ENCODE measurements at places on chromosomes 5 and 9.

DNA sequence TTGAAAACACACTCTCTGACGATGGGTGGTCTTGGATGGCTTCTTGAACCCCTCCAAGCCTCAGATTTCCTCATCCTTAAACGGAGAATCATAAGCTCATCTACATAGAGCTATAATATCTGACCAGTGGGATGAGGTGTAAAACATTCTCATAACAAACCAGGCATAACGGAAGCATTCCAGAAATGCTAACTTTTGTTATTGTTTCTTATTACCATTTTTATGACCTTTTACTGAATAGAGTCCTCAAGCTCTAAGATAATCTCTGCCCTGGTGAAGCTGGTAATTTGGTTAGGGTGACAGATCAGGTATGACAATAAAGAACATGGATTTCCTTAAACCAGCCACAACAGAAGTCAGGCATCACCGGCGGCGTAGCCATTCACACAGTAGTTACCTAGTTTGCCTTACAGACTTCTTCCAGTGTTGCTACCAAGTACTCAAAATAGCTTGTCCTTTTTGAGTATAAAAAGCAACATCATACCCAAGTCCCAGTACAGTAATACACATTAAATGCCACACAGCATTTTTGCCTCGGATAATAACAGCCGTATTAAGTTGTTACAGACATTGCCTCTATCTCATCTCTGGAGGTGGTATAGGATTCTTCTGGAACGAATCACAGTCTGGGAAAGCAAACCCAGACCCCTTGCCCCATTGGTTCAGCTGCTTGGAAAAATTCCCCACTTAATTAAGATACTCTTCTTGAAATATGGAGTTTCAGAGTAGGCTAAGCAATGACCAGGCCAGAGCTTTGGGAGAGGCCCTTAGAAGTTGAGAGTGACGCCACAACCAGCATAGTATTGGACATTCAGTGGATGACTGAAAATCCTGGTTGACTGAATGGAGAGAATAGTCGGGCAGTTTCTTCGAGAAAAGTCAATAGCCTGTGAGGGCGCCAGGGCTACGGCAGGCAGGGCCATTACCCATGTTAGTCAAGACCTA is 252.5 kb downstream of the SLIT3 start:
- DNase-seq, result no peak

DNA sequence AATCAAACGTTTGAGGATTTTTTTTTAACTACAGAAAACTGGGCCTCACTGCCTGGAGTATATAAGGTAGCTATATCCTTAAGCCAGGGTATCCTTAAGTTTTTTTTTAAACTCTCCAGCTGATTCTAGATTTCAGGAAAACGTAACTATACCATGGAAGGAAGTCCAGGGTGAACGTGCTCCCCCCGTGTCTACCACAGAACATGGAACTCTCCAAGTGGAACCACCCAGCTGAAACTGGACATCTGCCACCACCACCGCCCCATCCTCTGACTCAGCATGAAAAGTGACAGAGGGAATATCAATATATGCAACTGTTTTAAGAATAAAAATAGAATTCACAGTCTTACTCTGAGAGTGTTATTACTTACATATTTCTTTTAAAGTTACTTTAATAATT is 61.3 kb downstream of the DROSHA start:
- peak; percentile 42 for DNase-seq

DNA sequence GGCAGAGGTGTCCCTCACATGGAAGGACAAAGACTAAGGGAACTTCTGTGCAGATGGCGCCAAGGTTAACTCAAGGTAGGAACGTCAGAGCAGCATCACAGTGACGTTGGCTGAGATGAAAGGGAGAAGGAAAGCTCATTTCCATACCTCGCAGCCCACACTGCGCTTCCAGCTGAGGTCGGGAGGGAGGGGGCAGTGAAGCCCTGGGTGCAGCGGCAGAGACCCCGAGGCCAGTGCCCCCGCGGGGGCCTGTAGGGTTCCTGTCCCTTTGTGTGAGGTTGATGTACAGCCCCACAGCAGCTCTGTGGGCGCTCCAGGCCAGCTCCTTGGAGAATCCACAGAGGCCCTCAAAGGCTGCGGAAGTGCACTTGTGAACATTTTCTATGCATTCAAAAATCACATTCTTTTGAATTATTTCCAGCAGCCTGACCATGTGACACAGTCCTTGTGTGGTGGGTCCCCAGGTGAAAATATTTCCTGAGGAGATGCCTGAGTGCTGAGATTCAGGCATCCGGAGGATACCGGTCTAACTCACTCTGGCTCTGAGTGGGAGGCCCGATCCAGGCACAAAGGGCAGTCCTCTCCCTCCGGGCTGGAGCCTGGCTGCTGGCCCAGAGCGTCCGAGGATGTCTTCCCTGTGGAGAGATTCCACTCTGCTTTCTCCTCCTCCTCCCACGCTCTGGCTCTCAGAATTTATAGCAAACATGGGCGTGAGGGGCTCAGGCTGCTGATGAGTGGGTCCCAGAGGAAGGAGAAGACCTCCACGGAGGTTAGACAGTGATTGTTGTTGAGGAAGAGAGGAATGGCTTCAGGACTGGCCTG is 150.7 kb downstream of the ICE1 start:
- no peak for DNase-seq

DNA sequence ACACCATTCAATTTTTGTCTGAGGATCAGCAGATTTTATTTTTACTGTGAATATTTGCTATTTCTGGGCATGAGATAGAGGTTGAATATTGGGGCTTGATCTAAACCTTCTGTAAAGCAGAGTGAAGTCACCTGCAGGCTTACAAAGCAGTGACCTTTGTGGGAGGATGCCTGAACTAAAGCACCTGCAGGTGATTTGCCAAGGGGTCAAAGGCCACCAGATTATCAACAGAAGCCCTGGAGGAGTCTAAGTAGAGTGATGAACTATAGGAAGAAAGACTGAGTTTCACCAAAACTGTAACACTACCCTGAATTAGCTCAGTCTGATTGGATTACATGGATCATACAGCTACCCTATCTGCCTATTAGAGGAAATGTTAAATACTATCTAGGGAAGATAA is 144.3 kb upstream of the PRLR start:
- no peak for DNase-seq

- no peak for DNase-seq
These were observed 55.9 kb upstream of the ANKRD55 start for GRCh38 chr5:56288873-56289601.

GRCh38 chr9:107064378-107064777 is 201.4 kb downstream of the ZNF462 start:
- DNase-seq, result no peak

DNA sequence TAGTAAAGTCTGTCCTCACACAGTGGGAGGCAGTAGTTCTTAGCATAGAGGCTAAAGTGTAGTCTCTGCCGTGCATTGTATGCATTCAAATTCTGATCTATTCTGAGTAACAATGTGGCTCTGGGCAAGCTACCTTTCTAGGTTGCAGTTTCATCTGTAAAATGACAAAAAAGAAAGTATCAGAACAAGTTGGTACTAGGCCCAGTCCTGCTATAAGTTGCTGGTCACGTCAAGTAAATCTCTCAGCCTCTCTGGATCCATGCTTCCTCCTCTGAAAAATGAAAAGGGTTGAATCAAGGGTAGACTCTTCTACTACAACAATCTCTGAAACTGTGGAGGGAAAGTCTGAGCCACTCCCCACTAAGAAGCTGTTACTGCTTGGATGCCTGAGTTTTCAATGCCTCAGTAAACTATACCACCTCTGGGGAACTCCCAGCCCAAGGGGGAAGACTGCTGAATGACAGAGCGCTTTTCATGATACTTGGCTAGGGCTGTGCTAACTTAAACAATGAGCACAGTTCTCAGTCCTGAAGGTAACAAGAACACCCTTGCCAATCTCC is 34.5 kb upstream of the SPARC start:
- DNase-seq, result no peak

GRCh38 chr5:115661101-115661500 is 35.3 kb upstream of the TMED7 start:
- no peak for DNase-seq

GRCh38 chr5:167993771-167994170 is 297.7 kb upstream of the WWC1 start:
- no peak for DNase-seq

DNA sequence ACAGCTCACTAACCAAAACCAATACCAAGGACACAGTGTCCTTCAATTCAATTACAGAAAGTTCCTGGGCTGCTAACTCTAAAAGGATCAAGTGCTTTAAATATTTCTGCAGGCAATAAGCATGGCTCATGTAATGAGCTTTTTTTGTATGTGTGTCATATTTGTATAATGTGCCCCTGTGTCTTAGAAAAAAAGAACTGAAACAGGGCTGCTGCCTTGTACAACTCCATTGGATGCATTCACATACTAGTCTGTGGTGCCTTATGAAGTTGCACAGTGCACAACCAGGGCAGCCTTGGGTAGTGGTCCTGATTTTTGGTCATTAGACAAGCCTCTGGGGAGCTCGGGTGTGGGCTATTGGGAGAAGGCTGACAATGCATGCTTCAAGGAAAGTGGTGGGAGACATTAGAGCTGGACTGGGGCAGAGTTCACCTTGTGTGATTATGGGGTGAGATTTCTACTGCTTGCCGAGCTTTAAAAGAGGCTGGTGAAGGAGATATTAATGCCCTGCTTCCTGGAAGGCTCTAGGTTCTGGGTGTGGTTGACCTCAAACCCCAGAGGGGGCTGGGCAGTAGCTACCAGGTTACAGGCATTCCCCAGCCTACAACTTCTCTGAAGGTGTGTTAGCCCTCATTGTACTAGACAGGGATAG is 3.6 kb upstream of the CPEB4 start:
- DNase-seq, result no peak

GRCh38 chr5:145855763-145856267 is 17.0 kb downstream of the GRXCR2 start:
- DNase-seq, result no peak

DNA sequence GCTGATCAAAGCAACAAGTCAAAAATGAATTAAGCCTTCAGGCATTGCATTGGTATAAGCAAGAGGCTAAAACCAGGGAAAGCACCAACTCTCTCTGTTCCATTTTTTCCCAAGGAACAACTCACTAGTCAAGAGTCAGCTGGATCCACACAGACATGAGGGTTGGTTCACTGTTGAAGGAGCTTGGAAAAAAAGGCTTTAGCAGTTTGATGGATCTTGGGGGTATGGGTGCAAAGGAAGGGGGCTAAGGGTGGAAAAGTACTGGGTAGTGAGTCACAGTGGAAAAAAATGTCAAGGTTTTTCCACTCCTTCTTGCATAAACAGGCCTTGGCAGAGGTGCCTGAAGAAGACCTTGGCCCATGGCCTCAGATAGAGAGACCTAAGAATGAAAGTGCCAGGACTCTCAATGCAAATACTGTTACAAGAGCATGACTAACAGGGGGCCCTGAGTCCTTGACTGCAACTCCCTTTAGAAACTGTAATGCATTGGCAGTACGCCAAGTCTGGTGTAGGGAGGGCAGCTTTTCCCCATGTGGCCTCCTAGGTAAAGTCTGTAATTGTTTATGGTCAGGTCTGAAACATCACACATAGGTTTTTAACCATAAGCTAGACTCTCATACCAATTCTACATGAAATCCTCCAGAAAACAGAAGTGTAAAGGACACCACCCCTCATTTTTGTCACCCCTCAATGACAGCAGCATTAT is 23.7 kb downstream of the ACTL7A start:
- DNase-seq, result peak; percentile 75

DNA sequence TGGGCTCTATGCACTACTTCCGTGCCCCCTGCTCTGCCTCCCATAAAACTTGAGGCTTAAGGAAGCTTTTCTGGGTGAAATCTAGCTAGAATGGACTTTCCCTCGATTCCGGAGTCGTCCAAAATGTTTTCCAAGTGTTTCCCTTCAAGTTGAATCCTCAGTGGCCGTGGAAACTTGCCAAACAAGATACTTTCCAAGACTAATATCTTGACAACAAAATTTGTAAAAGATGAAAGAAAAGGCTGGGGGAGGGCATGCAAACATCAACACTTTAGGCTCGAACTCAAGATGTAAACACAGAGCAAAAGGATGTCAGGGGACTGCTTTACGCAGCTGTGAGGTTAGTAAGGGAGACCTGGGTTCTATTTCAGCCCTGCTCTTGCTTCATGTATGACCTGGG is 482.8 kb upstream of the KLF4 start:
- DNase-seq, result no peak

- DNase-seq, result no peak
These were observed 4.1 kb downstream of the FBXW11 start for GRCh38 chr5:172002310-172002709.

- no peak for DNase-seq
These were observed 84.9 kb upstream of the ASS1 start for GRCh38 chr9:130359819-130360218.

- no peak for DNase-seq
These were observed 617.3 kb upstream of the ST8SIA4 start for GRCh38 chr5:101520417-101520816.

DNA sequence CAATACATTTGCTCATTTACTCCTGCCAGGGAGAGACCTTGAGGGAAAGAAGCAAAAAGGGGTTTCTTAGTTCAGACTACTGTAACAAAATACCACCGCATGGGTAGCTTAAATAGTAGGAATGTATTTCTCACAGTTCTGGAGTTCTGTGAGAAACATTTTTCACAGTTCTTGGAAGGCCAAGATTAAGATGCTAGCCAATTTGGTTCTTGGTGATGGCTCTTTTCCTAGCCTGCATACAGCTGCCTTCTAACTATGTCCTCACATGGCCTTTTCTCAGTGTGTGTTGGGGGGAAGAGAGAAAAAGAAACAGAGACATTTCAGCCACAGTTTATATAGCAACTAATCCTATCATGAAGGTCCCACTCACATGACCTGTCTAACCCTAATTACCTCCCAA is 1644.7 kb upstream of the C9orf72 start:
- no peak for DNase-seq

DNA sequence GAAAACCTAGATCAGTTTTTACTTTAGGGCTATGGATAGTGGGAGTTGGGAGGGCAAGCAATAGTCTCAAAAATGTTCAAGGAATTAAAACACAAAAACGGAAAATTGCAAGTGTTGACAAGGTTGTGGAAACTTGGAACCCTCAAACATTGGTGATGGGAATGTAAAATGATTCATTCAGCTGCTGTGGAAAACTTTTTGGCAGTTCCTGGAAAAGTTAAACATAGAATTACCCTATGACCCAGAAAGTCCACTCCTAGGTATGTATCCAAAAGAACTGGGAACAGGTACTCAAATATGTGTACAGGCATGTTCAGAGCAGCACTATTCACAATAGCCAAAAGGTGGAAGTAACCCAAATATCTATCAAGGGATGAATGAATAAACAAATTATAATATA is 1.2 kb upstream of the MSANTD3 start:
- DNase-seq, result no peak

GRCh38 chr5:67493676-67494075 is 297.1 kb upstream of the CD180 start:
- DNase-seq, result no peak

- DNase-seq, result no peak
These were observed 635 bp downstream of the IFT74 start for GRCh38 chr9:26956860-26957233.

DNA sequence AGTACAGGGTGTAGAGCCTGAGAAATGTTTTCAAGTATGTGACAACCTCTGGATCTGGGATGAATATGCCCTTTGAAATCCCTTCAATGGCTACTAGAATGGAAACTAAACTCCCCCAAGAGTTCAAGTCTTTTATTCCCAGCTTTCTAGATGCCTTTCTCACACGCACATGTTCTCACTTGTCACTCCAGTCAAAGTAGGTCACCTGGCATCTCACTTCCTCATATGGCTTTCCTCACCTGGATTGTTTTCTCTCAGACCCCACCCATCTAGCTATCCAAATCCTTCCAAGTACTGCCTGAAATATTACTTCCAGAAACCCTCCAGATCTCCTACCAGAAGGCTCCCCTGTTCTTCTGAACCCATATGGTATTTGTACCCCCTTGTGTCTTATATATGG is 615.4 kb upstream of the KLF4 start:
- DNase-seq, result no peak
